ENCODE measurements at places on chromosomes 5 and 9.

DNA sequence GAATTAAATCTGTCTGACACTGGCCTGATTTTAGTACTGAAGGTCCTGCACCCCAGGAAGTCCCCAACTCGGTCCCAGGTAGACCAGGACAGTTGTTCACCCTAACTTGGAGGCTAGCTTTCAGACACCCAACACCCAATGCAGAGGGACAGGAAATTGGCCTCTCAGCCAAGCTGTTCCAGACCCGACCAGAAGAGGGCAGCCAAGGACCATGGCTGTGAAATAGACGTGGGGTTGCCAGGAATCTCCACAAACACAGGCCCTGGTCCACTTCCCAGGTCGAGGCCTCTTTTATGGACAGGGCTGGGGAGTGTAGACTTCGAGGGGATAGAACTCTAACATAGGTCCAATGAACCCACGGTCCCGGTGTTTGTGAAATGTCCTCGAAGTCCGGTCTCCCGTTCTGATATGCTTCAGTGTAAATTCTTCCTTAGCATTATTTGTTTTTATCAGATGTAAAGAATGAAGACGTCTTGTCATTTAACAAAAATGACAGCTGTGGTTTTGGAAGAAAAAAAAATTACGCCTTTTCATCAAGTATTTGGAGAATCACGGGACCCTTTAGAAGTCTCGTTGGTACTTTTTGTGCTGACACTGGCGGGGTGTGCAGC is 260.3 kb upstream of the ADAMTS16 start:
- no peak for DNase-seq

GRCh38 chr5:13783726-13784125 is 160.8 kb downstream of the DNAH5 start:
- DNase-seq = no peak

DNA sequence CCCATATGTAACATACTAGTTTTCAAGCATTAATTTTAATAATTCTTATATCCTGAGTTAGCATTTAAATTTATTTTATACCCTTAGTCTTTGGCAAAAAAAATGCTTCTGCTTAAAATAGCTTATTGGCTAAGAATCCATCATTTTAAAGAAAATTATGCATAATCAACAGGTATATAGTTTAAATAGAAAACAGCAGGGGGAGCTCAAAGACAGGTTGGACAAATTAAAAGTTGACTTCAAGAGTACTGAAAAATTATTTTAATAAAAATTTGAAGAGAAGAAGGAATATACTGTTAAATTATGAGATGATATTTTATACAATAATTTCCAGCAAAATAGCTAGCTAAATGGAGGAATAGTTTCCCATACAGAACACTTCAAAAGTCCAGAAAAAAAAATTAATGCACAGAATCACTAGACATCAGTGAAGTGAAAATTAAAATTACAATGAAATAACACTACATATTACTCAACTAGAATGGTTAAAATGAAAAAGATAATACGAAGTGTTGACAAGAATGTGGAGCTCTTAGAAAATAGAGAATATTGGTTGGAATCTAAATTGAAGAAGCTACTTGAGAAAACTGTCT is 387.1 kb downstream of the PDE4D start:
- no peak for DNase-seq

- DNase-seq = peak; percentile 76
Measured at GRCh38 chr9:128339761-128340690, at the start of gene SLC27A4. TSS of gene SLC27A4 (plus strand) at chr9:128340527. CDS start at chr9:128343133, 2,606 bp downstream.

DNA sequence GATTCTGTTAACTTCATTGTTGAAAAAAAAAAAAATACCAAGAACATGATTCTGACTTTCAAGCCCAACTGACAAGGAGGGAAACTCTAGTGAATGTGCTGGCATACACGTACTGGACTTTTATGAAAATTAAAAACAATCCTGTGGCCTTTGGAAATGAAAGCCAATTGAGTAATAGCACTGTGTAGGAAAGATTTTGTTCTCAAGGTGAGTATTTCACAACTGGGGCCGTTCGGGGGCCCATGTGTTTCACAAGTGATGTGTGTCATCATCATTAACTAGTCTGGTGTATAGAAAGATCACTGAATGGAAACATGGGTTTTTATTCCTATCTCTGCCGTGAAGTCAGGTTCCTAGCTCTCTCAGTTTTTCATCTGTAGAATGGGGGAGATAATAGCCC is 605.0 kb upstream of the CLINT1 start:
- DNase-seq = no peak

- DNase-seq = no peak
Measured at GRCh38 chr5:159814805-159815585, 101.3 kb upstream of the ADRA1B start.

DNA sequence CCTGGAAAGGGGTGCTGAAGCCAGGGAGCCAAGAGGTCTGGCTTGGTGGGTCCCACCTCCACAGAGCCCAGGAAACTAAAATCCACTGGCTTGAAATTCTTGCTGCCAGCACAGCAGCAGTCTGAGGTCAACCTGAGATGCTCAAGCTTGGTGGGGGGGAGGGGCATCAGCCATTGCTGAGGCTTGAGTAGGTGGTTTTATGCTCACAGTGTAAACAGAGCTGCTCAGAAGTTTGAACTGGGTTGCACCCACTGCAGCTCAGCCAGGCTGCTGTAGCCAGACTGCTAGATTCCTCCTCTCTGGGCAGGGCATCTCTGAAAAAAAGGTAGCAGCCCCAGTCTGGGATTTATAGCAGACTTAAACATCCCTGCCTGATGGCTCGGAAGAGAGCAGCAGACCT is 55.5 kb upstream of the FBXL17 start:
- DNase-seq = no peak

DNA sequence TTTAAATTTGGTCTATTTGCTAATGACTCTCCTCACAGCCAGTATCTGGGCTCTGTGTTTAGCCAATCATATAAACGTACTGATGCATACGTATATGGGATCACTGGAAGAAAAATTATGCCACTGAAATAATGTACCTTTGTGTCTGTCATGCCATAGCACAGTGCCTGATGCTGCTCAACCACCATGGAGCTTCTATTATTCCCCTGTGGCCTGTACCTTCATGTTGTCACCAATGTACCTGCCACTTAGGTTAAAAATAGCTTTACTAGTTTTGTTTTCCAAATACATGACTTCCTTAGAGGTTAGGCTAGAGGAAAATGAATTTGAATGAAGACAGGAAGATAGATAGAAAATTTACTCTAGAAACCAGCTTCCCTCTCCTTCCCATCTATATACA is 34.6 kb downstream of the HACD4 start:
- no peak for DNase-seq

- DNase-seq = no peak
Measured at GRCh38 chr5:10601246-10602030, 37.6 kb downstream of the ANKRD33B start.

GRCh38 chr9:135601988-135602387 is 37.4 kb downstream of the GLT6D1 start:
- DNase-seq = no peak

DNA sequence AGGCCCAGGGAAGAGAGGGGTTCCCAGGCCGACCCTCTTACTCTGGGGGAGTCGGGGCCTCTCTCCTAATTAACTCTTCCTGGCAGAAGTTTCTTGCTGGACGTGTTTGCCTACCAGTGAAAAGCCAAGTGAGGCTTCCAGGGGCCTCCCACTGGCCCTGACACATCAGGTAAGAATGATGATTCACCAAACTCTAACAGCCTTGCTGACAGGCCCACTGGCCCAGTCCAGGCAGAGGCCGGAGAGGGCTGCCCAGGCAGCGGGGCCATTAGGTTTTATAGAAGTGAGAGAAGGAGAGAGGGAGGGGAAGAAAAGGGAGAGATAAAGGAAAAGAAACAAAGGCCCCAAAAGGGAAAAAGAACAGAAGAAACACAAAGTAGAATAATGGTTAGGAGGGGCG is 50.8 kb upstream of the FOXE1 start:
- no peak for DNase-seq

GRCh38 chr5:150573867-150574817 is 66.2 kb downstream of the NDST1 start:
- DNase-seq = no peak

DNA sequence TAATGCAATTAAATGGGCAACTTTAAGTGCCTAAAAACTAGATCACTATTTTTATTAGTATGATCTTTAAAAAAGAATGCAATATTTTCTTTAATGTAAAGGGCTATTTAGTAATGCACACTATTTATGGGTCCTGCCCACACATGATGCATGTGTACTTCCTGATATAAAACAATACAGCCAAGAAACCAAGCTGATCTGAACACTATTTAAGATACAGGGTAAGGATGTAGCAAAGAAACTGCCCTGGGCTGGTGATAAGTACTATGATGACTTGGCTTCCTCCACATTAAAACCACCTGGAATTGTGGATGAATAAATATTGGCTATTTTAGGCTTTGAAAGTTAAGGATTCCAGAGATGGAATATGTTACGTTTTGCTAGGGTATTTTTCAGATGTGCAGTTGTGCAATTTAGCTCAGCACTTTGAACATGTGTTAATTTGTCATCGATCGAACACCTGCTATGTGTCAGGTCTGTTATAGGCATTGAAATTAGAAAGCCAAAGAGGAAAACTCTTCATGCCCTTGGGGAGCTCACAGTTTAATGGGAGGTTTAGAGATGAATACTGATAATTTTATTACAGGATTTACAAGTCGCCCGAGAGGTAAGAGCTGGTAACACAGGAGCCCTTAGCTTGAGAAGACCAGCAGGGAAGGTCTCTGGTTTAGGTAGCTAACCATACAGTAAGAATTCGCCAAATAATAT is 276.7 kb downstream of the PLK2 start:
- DNase-seq = no peak

- no peak for DNase-seq
Measured at GRCh38 chr5:77990020-77990419, 213.9 kb upstream of the TBCA start.

GRCh38 chr9:107375651-107376369 is 92.7 kb downstream of the RAD23B start:
- DNase-seq = no peak

Measured in stimulated activated naive CD4-positive, alpha-beta T cell (primary cell).